ENCODE measurements at places on chromosomes 5 and 9.

GRCh38 chr5:16934677-16935153 is 1.4 kb downstream of the MYO10 start:
- peak; percentile 42 for DNase-seq

GRCh38 chr9:106479679-106480078 is 383.3 kb upstream of the ZNF462 start:
- peak; percentile 25 for DNase-seq

DNA sequence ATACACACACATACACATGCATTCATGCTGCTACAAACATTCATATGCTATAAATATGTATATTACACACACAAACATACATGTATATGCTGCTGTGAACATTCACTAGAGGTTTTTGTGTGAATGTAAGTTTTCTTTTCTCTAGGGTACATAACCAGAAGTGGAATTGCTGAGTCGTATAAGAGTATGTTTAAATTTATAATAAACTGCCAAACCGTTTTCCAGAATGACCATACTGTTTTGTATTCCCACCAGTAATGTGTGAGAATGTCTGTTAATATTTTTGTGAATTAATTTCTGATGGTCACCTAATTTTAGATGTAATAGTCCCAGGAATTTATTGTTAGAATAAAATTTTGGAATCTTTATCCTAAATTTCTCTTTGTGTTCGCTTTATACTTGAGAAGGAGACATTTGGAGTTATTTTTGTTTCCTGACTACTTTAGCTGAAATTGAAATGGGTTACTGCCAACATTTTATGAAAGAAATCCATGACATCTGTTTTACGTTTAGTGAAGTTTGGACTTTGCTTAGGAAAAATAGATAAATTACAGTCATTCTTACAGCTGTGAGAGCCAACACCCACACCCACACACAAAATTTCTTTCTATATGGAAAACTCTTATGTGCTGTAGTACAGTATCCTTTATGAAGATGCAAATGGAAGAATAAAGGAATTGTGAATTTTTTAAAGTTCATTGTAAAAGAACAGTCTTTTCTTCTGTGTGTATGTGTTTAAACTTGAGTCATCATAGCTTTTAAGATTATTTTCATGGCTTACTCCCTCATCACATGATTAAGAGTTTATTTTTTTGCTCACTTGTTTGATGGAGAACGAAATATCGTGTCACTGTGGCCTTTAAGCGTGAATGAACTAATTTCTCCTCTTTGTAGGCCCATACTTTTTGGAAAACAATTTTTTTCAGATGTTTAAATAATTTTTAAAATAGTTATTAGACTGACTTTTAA is 24.3 kb downstream of the CENPP start:
- DNase-seq = peak; percentile 59

DNA sequence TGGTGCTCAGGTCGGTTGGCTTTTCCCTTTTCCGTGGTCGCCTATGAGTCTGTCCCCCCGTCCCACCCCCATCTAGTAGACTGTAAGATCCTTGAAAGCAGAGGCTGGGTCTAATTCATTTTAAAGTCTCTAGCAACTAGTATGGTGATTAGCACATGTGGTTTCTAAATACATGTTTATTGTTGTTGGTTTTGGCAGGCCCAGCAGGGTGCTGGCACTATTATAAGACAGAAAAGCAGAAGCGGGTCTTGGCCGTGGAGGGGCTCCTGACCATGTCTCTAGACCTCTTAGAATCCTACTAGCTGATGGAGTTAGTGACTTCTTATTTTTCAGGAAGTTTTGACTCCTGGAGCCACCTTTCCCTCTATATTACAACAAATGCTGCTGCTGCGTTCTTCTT is 61.5 kb upstream of the TNFSF8 start:
- DNase-seq = no peak

- DNase-seq = no peak
Observed at GRCh38 chr5:81577091-81577490, 173.8 kb downstream of the SSBP2 start.

- DNase-seq = no peak
Observed at GRCh38 chr9:35792024-35792813, 828 bp downstream of the NPR2 start.

- no peak for DNase-seq
Observed at GRCh38 chr9:2288309-2288708, 273.2 kb downstream of the SMARCA2 start.

- peak; percentile 85 for DNase-seq
Observed at GRCh38 chr5:177116631-177117373, 16.8 kb upstream of the NSD1 start.

- peak; percentile 62 for DNase-seq
Observed at GRCh38 chr9:83327323-83327722, 210.9 kb downstream of the FRMD3 start.

DNA sequence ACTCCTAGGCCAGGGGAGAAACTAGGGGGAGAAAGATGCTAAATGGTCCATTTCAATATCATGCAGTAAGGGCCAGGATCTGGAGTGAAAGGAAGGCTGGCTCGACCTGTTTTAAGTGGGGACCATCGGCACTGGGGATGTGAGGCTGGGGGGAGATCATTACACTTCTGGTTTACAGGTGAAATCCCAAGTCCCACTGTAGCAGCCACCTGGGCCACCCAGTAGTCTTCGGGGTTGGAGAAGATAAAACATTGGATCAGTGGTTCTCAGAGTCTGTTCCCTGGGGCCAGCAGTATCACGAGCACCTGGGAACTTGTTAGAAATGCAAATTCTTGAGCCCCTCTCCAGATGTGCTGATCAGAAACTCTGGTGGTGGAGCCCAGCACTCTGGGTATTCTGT is 111.3 kb upstream of the ALDH1B1 start:
- no peak for DNase-seq

GRCh38 chr5:124227914-124228313 is 518.5 kb downstream of the ZNF608 start:
- DNase-seq = no peak

DNA sequence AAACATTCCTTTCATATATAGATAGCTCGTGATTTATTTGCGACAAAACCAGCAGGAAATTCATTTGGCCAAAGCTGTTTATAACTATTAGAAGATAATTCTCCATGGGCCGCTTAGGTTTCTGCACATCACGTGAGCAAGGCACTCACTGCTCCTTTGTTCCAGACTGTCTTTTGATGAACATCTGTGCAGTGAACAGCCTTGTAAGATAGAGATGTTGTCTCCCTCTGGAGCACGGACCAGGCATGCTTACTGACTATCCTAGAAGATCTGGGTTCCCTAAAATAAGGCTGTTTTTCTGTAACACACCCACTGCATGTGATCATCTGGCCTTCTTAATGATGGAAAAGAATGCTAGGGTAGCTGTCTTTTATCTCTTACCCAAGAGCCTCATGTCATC is 30.9 kb downstream of the YIPF5 start:
- DNase-seq = peak; percentile 71

Data from fibroblast of skin of back (primary cell).